ENCODE measurements at places on chromosomes 5 and 9. TPM values are rescaled to one million over a fixed set of nuclear protein-coding genes. Genes with fewer than 3 reads are reported as not detected.

Gene PAPPA
- total RNA-seq = not detected

- no peak for DNase-seq
Observed at GRCh38 chr5:123449424-123449974, 26.3 kb upstream of the CEP120 start.

DNA sequence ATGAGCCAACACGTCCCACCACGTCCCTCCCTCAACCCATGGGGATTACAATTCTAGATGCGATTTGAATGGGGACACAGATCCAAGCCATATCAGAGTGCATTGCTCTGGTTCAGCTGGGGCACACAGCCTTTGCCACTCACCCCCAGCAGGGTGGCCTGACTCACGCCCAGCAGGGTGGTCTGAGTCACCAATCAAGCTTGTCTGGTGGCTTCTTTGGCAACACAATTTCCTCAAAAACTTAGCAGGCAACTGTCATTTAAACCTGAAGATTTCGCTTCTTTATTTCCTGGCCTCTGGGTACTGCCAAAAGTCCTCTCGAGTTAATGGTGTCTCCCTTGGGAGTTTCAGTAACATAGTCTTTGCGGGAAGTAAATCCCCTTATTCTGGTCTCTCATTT lies 16.3 kb upstream of the SEMA5A start:
- no peak for DNase-seq

DNA sequence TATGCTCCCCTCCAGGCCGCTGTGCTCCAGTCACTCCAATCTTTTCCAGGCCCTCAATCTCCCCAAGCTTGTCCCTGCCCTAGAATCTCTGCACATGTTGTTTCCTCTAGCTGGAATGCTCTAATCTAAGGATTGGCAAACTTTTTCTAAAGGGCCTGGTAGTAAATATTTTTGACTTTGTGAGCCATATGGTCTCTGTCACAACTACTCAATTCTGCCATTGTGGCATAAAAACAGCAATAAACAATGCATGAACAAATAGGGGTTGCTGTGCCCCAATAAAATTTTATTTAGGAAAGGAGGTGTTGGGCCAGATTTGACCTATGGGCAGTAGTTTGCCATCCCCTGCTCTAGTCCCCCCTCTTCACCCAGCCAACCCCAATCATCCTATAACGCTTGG lies 150.5 kb upstream of the LRRTM2 start:
- no peak for DNase-seq

- DNase-seq = no peak
Observed at GRCh38 chr5:96528826-96529474, 95.9 kb upstream of the PCSK1 start.

- no peak for DNase-seq
Observed at GRCh38 chr9:84857211-84857610, 187.7 kb downstream of the NTRK2 start.

GRCh38 chr9:70257991-70258691 lies 637 bp upstream of the SMC5 start:
- DNase-seq = no peak

GRCh38 chr5:158979749-158980521 lies 119.8 kb downstream of the EBF1 start:
- DNase-seq = no peak
